Lower lobe of right lung (tissue), 2 donors: ENCODE measurements at places on chromosomes 6 and 20. TPM values are rescaled to one million over a fixed set of nuclear protein-coding genes. Genes with fewer than 3 reads are reported as not detected.

GPR6 gene
- not detected for total RNA-seq

PLCB4 gene
- total RNA-seq = 6.6 TPM

CEP250 gene
- total RNA-seq = 30.7 TPM

NMBR gene
- total RNA-seq = not detected

- no peak overlapping the region for H3K4me3 ChIP-seq
- H3K36me3 ChIP-seq = no peaks in the 10 kb centered on the region
- no peak overlapping the region for H3K27ac ChIP-seq
- DNase-seq = no peak
Measured at GRCh38 chr6:130447374-130447773, 81.6 kb downstream of the TMEM200A start.

DNA sequence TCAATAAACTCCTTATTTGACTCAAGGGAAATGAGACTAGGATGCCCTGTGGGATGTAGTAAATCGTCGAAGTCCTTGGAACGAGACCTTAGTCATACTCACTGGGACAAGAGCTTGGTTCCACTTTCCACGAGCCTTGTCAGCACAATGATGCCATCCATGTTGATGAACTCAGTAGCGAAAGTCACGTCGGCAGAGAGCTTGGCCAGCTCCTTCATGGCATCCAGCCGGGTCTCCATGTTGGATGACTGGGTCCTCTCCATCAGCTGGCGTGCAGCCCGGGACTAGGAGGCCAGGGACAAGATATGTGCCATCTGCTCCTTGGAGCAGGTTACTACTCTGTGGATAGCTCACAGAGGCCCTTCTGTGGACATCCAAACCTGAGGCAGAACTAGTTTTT, 17.5 kb downstream of the ELMO2 start:
- no peak overlapping the region for H3K27ac ChIP-seq
- H3K27me3 ChIP-seq = no peaks in the 10 kb centered on the region
- peaks cover 100% of the 10 kb centered on the region for H3K36me3 ChIP-seq
- H3K4me1 ChIP-seq = peaks cover 3% of the 10 kb centered on the region
- no peak overlapping the region for H3K4me3 ChIP-seq
